ENCODE measurements at places on chromosomes 5 and 9. TPM values are rescaled to one million over a fixed set of nuclear protein-coding genes. Genes with fewer than 3 reads are reported as not detected.

LCP2 gene
- total RNA-seq: 0.22 TPM

IFNB1 gene
- not detected for total RNA-seq

DNA sequence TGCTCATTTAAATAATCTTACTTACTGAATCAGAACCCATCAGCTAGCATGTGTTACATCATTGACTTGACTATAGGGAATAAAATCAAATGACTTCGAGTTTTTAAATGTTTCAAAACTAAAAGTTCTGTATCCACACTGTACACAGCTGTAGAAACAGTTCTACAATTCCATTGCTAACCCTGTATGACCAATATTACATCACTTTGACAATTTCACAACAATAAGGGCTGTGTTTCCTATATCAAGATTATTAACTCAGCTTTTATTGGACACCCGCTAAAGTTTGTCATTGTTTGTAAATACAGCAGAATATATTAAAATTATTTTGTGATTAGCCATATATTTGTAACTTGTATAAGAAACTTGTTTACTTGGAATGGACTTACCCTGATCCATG lies 540.8 kb downstream of the PRELID2 start:
- no peak for DNase-seq

GRCh38 chr5:110918683-110919082 lies 152.8 kb upstream of the TSLP start:
- no peak for DNase-seq

- DNase-seq: no peak
Measured at GRCh38 chr5:150750469-150750868, 8.3 kb downstream of the DCTN4 start.

Data from lung microvascular endothelial cell (primary cell).